ENCODE measurements at places on chromosomes 13 and 19. TPM values are rescaled to one million over a fixed set of nuclear protein-coding genes. Genes with fewer than 3 reads are reported as not detected.

The FAM83E gene
- 0.41 TPM for polyA plus RNA-seq

GRCh38 chr13:113976711-113977684 lies 3.1 kb upstream of the C13orf46 start:
- no peak for DNase-seq

DNA sequence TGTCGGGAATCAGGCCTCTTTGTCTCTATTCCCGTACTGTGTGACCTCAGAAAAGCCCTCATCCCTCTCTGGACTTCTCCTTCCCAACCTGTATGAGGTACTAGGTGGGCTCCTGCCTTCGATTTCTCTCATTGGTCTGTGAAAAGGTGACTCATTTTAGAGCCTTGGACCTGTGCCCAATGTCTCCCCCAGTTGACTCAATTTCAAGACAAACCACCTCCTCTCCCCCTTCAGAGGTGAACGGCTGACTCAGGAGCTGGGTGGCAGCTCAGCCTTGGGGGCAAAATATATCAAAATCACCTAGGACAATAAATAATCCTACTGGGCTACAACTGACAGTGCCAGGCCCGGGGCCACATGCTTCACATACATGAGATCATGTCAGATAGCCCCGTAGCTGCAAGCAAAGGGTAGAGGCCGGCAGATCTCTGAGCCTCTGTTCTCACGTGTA lies 630 bp downstream of the COQ8B start:
- DNase-seq, result peak; percentile 83

GRCh38 chr13:44347949-44348348 lies 25.7 kb upstream of the SERP2 start:
- no peak for DNase-seq

DNA sequence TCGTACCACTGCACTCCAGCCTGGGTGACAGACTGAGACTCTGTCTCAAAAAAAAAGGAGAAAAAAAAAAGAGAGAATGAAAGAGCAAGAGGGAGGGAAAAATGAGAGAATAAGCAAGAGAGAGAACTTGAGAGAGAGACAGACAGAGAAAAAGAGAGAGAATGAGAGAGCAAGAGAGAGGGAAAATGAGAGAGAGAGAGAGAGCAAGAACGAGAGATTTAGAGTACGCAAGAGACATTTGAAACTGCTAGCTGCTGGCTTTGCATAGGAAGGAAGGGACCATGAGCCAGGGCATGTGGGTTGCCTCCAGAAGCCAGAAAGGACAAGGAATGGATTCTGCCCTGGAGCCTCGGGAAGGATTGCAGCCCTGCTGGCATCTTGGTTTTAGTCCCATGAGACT lies 9.6 kb upstream of the ADGRE1 start:
- no peak for DNase-seq

GRCh38 chr13:108463340-108463739 lies 166.1 kb upstream of the MYO16 start:
- no peak for DNase-seq

- DNase-seq, result no peak
Measured at GRCh38 chr13:78660495-78660857, 1.5 kb upstream of the OBI1 start.
